GM13976 (cell line): ENCODE measurements at places on chromosomes 1 and 21.
A peak's percentile ranks its signal among the peaks of the same experiment; 100 is the strongest.

DNA sequence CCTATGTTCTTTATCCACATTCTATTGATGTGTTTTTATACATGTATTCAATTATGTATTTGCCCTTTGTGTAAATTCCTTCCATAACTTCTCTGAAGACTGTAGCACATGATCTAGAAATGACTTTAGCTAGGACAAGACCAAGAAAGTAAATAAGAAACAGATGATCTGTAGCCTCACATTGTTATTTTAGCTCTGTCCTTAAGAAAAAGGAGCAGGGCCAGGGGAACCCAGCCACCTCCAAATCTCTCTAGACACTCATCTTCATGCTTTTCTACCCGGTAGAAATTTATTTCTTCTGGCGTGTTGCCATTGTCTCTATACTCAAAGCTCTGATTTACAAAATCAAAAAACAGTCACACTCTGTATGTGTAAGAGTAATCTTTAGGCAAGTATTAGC is 27.1 kb downstream of the CDC7 start:
- DNase-seq: no peak

- no peak for DNase-seq
Measured at GRCh38 chr1:9506901-9507300, 32.4 kb upstream of the SLC25A33 start.

GRCh38 chr1:206794294-206794908 is 22.1 kb upstream of the IL10 start:
- no peak for DNase-seq

DNA sequence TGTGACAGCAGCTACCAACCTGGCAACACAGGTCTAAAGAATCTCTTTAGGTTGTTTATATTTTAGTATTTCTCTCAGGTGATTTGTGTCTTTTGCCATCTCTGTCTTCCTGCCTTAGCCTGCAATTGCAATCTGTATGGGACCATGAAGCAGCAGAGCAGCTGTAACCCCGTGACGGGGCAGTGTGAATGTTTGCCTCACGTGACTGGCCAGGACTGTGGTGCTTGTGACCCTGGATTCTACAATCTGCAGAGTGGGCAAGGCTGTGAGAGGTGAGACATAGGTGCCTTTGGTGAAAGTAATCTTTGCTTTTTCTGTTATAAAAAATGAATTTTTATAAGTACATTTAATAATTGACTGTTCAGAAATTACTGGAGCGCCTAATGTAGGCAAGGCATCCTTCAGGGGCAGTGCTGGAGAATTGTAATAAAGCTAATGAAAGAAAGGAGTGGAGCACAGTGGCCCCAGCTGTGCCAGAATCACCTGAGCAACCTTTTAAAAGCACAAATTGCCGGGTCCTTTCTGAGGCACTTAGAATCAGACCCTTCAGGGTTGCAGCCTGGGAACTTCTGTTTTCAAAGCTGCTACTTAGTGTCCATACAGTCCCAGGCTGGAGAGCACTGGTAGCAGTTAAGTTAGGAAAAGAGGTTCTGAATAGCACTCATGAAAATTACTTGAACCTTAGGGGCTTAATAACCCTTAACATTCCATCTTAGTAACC is 60.6 kb upstream of the LAMC2 start:
- DNase-seq: no peak

GRCh38 chr1:87999852-88000251 is 671.2 kb downstream of the LMO4 start:
- DNase-seq: no peak

DNA sequence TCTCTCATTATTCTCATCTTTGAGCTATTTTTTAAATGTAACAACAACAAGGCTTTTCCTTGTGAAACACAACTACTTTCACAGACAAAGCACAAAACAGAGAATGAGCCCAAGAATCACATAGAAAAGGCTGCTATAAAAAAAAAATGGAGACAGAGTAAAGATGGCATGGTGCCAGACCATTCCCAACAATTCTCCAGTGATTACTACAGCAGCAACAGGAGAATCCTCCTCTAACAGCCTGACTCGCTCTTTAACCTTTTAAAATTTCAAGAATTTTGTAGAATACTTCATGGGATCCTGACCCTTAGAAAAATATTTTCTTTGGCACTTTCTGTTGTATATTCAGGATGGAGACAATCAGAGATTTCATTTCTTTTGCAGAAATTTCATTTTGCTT is 3.8 kb upstream of the BCAS2 start:
- DNase-seq: no peak

GRCh38 chr1:2438038-2438437 is 25.7 kb upstream of the PEX10 start:
- DNase-seq: no peak

DNA sequence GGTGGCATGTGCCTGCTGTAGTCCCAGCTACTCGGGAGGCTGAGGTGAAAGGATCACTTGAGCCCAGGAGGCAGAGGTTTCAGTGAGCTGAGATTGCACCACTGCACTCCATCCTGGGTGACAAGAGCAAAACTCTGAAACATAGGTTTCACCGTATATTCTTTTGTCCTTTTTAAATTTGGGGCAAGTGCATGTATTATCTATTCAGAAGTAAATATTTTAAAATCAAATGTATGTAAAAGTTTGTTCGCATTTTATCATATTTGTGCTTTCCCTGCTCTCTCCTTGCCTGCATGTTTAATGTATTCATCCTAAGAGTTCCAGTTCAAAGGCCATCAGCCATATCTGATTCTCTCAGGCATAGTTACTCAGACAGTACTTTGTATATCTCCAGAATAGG is 7.9 kb upstream of the UFC1 start:
- no peak for DNase-seq

- DNase-seq: no peak
Measured at GRCh38 chr1:168792592-168793125, 63.7 kb upstream of the DPT start.

DNA sequence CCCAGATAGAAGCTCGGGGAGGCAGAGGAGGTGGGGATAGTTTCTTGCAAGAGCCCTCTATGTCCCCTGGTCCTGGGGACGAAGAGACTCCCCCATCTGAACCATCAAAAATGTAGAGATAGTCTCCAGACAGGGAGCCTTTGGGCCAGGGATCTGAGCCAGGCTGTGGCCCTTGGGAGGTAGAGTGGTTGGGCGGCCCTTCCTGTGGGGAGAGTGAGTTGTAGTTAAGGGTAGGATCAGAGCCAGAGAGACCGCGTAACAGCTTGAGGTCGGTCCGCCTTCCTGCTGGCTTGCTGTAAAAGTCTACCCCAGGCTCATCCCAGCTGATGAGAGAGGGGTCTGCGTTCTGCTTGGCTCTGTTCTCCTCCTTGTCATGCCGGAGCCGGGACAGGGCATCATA is 25.3 kb downstream of the PIK3C2B start:
- DNase-seq: no peak

- DNase-seq: no peak
Measured at GRCh38 chr1:224635356-224635755, 19.2 kb downstream of the CNIH3 start.

DNA sequence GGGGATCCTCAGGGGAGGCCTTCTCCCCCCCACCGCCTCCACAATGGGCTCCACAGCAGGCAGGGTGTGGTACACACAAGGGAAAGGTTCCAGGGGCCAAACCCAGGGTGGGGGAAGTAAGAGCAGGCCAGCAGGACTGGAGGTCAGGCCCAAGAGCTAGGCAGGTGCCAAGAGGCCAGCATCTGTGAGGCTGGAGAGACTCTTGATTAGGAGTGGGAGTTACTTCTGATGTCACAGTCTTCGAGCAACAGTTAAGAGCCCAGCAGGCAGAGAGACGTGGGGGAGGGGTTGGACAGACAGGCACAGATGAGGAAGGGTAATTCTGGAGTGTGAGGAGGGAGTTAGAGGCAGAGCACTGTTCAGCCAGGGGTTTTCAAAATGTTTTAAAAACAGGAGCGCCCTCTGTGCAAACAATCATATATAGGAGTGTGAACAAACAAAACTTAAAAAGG is 55.8 kb downstream of the SLC9A1 start:
- peak; percentile 67 for DNase-seq

GRCh38 chr1:31926853-31927660 is 11.1 kb downstream of the PTP4A2 start:
- DNase-seq: no peak
